ENCODE measurements at places on chromosomes 11 and 22.

- peak; percentile 37 for DNase-seq
These were observed 58.3 kb downstream of the CEP164 start for GRCh38 chr11:117385906-117386305.

- DNase-seq, result no peak
These were observed 20.8 kb upstream of the TUB start for GRCh38 chr11:8060146-8060719.

GRCh38 chr11:20003351-20003750 is 156.9 kb downstream of the DBX1 start:
- no peak for DNase-seq

- DNase-seq, result no peak
These were observed 4.5 kb upstream of the TP53I11 start for GRCh38 chr11:44955015-44955738.

DNA sequence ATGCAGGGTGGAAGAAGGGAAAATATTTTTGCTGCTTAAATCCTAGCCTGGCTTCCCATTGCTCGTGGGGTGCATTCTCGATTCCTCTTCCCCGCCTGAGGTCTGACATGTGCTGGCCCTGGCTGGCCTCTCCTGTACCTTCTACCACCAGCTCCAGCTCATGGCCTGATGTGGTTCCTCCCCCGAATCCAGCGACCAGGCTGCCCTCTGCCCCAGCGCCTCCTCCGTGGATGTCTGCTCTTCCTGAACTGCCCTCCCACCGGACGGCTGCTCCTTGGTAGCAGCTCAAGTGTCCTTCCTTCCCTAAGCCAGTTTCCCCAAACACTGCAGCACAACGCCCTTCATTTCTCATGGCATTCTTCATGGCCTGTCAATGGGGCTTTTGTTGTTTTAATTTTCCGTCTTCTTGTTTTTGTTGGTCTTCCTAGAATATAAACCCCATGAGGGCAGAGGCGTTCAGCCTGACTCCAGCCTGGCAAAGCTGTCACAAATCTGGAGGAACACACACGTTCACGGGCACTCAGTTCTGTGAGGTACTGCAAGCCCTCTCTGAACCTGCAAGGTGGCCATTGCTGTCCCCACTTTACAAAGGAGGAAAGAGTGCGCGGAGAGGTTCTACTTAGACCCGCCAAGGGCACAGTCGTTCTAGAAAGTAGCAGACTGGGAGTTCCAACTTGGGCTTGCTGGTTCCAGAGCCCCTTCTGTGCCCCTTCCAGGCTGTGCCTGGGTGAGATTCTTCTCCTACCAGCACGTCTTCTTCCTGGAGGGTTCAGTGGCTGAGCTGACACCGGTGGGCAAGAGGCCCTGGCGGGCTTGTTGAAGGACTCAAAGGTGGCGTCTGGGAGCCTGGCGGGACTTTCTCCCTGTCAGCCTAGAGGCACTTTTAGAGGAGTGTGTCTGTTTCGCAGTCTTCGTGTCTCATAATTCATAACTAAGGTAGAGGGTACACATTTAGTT is 953 bp upstream of the LRP5 start:
- DNase-seq, result no peak

DNA sequence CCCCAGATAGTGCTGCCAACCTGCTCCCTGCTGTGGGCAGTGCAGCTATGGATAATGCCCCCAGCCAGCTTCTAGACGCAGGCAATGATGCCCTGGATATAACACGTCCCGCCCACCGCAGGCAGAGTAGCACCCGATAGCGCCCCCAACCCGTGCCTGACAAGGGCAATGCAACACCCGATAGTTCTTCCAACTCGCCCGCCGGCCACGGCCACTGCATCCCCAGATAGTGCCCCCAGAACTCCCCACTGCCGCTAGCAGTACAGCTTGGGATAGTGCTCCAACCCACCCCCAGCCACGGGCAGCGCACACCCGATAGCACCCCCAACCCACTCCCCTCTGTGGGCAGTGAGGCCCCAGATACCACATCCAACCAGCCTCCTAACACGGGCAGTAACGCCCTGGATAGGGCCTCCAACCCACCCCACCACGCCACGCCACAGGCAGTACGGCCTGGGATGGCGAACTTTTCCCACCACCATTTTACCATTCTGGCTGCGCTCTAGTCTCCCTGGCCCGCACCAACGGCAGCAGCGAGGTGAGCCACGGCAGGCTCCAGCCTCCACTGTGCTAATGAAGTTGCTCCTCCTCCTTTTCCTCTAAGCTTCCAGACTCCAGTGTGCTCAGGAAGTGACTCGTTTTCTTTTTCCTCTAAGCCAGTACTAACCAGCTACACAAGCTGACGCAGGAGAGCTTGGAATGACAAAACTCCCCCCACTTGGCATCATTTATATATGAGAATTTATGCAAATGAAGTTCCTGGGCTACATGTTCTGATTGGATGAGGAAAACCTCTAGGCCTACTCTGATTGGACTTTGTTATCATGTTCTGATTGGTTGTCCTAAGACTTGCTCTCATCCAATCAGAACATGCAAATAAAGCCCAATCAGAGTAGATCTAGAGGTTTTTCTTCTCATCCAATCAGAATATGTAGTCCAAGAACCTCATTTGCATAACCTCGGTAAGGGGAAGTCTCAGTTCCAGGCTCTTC is 3.0 kb upstream of the RFPL3 start:
- no peak for DNase-seq

DNA sequence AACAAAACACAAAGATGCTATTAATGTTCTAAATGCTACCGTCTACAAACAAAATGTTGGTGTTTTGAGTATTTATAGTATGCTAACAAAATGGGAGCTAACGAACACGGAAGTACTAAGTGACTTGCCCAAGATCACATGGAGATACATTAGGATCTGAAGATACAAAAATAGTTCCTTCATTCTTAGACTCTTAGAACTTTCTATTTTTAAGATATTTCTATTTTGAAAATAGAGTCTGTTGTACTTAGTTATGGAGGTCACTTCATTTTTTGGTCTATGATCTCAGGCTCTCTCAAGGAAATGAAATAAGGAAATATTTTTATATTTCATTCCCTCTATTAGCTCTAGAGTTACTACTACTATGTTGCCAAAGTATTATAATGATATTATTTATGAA is 64.2 kb downstream of the APOL5 start:
- no peak for DNase-seq

DNA sequence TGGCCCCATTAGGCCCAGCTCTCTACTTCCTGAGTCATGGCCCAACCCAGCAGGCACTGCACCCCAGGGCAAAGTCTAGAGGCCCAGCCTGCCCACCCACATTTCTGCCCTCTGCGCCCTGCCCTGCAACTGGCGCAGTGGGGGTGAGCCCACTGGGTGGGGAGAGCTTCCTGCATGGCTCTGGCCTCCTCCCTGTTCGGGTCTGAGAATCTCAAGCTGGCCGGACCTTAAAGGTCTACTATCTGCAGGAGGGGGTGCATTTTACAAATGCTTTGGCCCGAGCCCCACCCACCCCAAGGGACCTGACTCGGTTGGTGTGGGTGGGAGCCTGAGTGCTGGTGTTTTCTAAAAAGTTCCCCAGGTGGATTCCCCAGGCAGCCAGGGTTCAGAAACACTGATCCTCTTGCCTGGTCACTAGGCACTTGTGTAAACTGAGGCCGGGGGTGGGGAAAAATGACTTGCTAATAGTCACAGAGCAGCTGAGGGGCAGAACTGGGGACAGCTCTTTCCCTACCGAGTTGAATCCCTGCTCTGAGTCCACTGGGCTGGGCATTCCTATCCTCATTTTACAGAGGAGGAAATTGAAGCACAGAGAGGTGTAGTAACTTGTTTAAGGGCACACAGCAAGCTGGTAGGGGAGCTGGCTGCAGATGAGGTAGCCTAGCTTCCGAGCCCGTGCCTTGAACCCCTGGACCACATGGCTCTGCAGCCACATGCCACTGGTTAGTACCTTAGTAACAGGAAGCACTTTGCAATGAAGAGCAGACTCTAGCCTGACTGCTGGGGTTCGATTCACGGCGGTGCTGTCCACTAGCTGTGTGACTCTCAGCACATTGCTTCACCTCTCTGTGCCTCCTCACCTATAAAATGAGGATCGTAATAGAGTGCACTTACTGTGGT is 36.3 kb downstream of the CD82 start:
- DNase-seq, result no peak

DNA sequence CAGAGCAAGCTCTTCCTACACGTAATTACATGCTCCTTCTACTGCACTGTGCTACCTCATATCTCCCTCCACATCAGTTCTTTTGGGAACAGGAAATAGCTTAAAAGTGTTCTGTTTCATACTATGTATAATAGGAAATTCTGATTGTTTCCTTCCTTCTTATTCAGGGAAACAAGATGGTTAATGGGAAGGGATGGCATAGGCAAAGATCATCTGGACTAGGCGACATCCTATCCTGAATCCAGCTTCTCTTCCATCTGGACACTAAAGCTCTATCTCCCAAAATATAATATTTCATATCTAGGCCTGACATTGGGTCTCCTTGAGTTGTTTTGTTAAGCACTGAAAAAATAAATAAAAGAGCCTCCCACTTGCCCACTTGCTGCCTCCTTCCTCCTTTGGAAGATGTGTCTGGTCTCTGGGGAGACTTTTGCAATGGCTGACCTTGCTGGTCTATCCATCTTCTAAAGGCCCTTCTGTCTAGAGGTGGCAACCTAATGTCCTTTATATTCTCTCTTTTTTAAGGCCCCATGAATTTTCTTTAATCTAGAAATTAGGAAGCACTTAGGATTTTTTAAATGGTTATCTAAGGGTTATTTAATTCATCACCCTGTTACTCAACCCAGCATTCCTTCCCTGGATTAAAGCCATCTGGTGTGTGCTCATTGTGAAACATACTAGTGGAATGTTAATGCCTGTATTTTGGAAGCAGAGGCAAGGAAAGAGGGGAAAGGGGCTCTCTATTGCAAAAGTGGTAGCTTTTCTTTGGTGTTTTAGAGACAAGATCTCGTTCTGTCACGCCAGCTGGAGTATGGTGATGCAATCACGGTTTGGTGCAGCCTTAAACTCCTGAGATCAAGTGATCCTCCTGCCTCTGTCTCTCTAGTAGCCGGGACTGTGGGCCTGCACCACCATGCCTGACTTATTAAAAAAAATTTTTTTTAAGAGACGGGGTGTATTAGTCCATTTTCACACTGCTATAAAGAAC is 20.6 kb downstream of the CLMP start:
- no peak for DNase-seq

GRCh38 chr11:2342557-2342956 is 34.6 kb upstream of the CD81 start:
- DNase-seq, result no peak

DNA sequence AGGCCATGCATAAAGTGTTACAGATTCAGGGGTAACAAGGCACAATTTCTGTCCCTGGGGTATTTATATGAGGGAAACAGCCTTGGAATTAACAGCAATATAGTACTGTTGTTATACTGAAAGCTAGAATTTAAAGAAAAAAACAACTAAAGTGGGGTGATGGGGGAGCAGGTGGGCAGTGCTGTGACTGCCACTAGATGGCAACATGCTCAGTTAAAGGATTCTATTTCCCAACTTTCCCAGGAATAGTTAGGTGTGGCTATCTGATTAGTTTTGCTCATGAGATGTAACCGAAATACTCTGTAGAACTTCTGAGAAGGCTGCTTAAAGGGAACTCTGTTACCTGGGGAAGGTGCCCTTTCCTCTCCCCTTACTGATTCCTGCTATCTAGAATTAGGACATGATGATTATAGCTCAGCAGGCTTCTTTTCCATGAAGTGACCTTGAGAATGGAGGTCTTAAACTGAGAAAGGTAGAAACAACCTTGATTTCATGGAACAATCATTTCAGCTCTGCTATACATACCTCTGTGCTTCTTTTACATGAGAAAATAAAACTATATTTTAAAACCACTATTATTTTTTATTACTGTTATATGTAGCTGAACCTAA is 102.6 kb downstream of the RELT start:
- no peak for DNase-seq

GRCh38 chr22:39528080-39528661 is 4.4 kb downstream of the RPS19BP1 start:
- DNase-seq, result no peak

DNA sequence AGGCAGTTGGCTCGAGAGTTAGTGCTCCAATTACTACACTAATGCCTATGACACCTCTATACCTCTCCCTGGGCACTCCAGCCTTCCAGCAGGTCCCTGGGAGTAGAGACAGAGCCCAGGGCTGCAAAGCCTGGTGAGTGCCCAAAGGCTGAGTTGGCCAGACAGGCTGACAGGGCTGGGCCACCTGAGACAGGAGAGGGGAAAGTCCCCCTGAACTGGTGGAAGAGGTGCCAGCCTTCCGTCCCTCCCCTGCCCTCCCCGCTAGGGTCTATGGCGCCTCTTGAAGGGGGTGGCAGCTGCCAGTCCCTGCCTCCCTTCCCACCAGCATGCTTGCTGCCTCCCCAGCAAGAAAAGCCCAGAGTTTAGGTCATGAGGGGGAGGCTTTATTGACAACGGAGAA is 3.0 kb downstream of the KCNJ11 start:
- DNase-seq, result no peak

DNA sequence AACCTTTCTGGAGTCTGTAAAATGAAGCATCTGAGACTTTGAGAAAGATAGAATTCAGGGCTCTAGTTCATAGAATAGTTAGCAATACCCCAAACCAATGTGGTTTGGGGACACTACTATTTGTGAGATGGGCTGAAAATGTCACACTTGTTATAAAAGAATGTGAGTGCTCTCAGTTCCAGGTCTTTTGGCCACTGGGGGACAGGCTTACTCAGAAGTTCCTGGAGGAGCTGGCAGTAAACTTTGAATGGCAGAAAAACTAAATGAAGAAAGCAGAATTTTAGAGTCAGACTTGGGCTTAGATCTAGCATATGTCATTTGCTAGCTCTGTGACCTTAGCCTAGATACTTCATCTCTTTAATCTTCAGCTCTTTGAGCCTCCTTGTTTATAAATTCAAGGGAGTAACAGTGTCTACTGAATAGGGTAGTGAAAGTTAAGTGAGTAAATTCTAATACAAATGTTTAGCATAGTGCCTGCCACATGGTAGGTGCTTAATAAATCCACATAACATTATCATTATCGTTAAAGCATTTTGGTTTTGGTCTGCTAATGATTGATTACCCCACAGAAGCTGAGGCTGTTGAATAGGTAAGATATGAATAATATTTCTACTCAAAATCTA is 3.7 kb downstream of the LYVE1 start:
- no peak for DNase-seq

GRCh38 chr11:72736452-72737069 is 15.6 kb downstream of the ARAP1 start:
- DNase-seq, result no peak

DNA sequence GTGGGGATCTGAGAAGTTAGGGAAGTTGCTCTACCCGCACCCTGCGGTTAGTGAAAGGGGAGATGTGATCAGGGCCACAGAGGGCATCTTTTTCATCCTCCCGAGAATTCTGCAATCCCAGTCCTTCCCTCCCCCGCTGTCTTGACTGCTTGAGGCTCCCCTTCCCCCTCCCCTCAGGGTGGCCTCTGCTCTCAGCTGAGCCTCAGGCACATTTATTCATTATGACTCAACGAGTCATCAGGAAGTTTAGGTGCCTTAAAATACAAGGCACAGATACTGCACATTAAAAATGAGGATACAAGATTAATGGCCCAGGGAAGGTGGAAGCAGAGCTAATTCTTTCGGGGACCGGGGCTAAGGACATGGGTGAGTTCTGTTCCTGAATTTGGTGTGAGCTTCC is 104.0 kb downstream of the CACNA1I start:
- no peak for DNase-seq
